Sciatic nerve (tissue), 2 donors: ENCODE measurements at places on chromosomes 12 and 14.
A peak's percentile ranks its signal among the peaks of the same experiment; 100 is the strongest.

- no peak for DNase-seq
These were observed 1.0 kb downstream of the GMFB start for GRCh38 chr14:54487771-54488170.

DNA sequence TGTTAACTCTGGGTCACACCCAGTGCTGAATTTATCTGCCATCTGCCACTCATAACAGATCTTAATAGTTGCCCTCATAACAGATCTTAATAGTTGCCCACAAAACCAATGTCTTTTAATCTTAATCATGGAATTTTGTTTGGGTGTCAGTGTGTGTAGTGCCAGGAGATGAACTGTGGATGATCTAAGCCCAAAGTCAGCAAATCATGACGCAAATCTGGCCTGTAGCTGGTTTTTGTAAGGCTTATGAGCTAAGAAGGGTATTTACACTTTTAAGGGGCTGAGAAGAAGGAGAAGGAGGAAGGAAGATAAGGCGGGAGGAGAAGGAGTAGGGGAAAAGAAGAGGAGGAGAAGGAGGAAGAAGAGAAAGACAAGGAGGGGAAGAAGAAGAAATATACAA, 10.0 kb upstream of the IL26 start:
- no peak for DNase-seq

GRCh38 chr12:56628671-56629458, 1.3 kb downstream of the BAZ2A start:
- DNase-seq = peak; percentile 82

GRCh38 chr14:24298892-24299254, 707 bp downstream of the DHRS1 start:
- DNase-seq = no peak

DNA sequence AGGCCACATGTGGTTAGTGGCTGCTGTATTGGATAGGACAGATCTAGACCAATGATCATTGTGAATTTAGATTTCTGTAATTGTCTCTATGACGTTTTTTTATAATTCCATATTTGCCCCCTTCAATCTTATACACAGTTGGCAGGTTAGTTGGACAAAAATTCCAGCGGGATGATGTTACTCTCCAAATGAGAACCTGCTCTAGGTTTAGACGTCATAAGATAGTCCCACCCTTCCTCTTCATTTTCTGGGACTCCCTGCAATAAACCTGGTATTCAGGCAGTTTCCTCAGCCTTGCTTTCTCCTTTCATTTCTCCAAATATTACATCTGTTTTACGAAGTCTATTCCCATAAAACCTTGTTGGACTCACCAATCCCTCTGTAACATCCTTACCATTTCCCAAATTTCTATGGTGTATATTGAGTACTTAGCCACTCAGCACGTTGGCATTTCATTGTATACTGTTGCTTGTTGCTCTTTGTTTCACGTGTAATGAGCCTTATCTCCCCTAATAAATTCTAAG, 10.2 kb downstream of the FBXO34 start:
- no peak for DNase-seq

- DNase-seq = no peak
These were observed 453.9 kb downstream of the MED13L start for GRCh38 chr12:115823635-115824034.

GRCh38 chr12:108896336-108896735, 16.4 kb downstream of the DAO start:
- DNase-seq = no peak

GRCh38 chr12:32301216-32301615, 98.1 kb upstream of the FGD4 start:
- DNase-seq = no peak

DNA sequence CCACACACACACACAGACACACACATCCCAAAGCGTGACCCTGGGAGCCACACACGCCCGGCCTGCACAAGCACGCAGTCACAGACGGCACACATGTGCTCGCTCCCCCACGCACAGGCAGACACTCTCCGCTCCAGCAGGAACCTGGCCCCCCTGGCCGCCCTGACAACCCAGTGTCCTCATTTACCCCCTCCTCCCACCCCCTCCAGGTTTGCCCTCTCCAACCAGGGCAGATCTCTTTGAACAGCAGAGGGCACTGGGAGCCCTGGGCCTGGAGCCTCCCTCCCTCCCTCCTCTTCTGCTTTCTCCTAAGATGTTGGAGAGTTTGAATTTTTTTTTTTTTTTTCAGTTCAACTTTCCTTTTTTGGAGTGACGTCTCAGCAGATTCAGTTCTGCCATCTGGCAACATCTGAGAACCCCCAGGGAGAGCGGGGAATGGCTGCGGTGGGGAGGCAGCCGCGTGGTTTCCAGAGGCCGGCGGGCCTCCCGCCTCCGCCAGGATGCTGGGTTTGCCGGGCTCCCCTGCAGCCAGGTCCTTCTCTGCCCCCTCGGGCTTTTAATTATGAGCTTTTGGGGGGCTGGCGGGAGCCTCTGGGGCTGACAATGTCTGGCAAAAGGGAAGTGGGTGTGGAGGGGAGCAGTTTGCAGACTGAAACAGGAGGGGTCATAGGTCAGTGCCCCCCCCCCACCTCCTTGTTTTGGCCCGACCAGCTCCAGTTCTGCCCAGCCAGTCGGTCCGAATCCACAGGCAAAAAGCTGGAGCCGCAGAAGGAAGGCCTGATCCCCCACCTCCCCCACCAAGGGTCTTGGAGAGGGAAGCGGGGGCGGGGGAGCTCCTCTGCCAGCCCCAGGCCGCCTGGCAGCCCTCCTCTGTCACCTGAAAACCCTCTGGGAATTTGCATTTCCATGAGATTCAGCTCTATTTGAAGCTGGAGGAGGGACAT, 1.3 kb upstream of the NCOR2 start:
- DNase-seq = peak; percentile 92

GRCh38 chr14:51789114-51789513, 71.3 kb upstream of the GNG2 start:
- DNase-seq = no peak
